ENCODE measurements at places on chromosomes 11 and 22. TPM values are rescaled to one million over a fixed set of nuclear protein-coding genes. Genes with fewer than 3 reads are reported as not detected.

GRCh38 chr11:44784436-44784760 lies 57.6 kb downstream of the TSPAN18 start:
- H3K36me3 ChIP-seq, result no peaks in the 10 kb centered on the region
- H3K27ac ChIP-seq, result no peak overlapping the region
- H3K4me1 ChIP-seq, result peaks cover 8% of the 10 kb centered on the region
- H3K4me3 ChIP-seq, result no peak overlapping the region
- H3K27me3 ChIP-seq, result no peaks in the 10 kb centered on the region

DNA sequence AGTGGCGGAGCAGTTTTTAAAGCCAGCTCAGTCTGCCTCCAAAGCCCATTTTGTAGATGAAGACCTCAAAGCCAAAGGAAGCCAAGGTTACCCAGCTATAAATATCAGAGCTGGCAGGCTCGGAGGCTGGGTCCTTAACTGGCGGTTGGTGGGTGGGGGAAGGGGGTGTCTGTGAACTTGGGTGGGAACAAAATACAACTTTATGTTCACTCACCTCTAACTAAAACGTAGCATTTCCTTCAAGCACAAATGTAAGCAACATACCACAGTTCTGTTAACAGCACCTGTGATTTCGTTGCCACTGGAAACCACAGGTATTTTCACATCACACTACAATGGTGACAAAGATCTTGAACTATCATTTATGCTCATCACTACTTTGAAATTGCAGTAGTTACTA lies 99.7 kb upstream of the SYT13 start:
- H3K27me3 ChIP-seq, result no peaks in the 10 kb centered on the region
- no peaks in the 10 kb centered on the region for H3K36me3 ChIP-seq
- H3K27ac ChIP-seq, result no peak overlapping the region
- no peak for DNase-seq
- no peaks in the 10 kb centered on the region for H3K4me1 ChIP-seq
- H3K4me3 ChIP-seq, result no peak overlapping the region

DNA sequence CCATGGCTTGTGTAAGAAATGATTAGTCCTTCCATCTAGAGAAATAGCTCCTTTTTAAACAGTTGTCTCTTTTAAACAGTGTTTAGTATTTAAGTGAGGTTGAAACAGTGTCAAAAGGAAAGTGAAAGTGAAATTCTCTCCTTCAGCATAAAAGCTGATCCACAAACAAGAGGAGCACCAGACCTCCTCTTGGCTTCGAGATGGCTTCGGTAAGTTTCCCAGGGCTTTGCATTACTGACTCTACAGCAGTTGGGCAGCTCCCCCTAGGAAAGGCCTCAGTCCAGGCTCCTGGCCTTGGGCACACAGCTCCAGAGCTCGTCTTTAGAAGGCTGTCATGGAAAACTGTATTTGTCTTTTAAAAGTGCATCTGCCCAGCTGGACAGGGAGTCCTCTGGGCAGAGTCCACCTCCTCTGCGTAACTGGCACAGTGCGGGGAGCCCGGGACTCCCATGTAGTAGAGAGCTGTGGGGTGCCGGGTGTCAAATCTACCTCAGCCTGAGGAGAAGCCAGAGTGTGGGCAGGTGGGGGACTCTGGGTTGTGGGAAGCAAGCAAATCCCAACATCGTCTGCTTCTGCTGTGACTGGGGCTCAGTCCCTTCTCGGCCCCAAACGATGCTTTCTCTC lies at the start of gene PLAAT4:
TSS of gene PLAAT4 (plus strand) at position 140 of the 624 bp plus-strand sequence. CDS start at position 201, 61 bp downstream.
- no peak within 1 kb of the TSS for H3K4me3 ChIP-seq
- H3K36me3 ChIP-seq, result no peaks in the 10 kb centered on the region
- peaks cover 2% of the 10 kb centered on the region for H3K27me3 ChIP-seq

DNA sequence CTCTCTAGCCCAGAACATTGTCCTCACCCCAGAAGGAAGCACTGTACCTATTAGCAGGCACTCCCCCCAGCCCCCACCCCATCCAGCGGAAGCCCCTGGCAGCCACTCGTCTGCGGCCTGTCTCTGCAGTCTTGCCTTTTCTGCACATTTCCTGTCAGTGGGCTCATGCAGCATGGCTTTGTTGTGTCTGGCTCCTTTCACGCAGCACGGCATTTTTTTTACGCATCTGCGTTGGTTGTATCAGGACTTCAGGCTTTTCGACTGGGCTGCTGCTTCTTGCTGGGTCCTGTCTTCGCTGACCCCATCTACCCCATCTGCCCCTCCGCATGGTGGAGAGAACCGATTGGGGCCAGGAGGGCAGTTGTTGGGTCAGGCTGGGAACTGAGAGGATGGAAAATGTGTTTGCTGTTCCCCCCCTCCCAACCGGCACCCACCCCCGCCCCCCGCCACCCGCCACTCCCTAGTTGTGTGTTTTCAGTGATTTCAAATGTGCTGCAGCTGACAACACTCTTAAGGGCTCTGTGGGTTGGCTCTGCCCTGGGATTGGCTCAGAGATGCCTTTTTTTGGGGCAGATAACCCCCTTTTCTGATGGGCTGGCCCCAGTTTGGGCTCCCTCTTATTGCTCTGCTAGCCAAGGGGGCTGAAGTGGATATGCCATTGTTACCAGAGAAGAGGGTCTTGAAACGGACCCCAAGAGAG lies 110.0 kb downstream of the KIAA1671 start:
- H3K4me3 ChIP-seq, result no peak overlapping the region
- peaks cover 13% of the 10 kb centered on the region for H3K4me1 ChIP-seq
- no peak overlapping the region for H3K27ac ChIP-seq
- no peaks in the 10 kb centered on the region for H3K27me3 ChIP-seq
- peak; percentile 49 for DNase-seq

DNA sequence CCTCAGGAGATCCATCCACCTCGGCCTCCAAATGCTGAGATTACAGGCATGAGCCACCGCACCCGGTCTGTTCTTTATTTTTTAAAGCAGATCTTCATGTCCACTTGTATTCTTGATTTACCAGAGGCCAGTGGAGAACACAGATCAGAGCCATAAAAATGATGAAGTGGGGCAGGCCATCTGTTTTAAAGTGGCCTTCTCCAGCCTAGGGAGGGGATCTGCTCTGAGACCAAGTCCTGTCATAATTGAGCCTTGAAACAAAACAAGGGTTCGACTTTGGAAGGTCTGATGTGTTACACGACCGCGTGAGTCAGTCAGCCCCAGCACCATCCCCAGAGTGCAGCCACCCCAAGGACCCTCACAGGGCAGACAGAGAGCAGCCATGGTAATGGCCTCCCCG lies 27.5 kb downstream of the ABCC8 start:
- H3K4me1 ChIP-seq, result no peaks in the 10 kb centered on the region
- H3K27me3 ChIP-seq, result no peaks in the 10 kb centered on the region
- DNase-seq, result no peak
- H3K27ac ChIP-seq, result no peak overlapping the region
- no peak overlapping the region for H3K4me3 ChIP-seq

- no peak for DNase-seq
- no peak overlapping the region for H3K4me3 ChIP-seq
- H3K4me1 ChIP-seq, result no peaks in the 10 kb centered on the region
- H3K27ac ChIP-seq, result no peak overlapping the region
These were observed 231.9 kb downstream of the KIRREL3 start for GRCh38 chr11:126768702-126769101.

GRCh38 chr11:65066805-65067291 lies 8.5 kb upstream of the NAALADL1 start:
- no peaks in the 10 kb centered on the region for H3K4me1 ChIP-seq
- no peak for DNase-seq
- H3K27ac ChIP-seq, result no peak overlapping the region
- H3K4me3 ChIP-seq, result no peak overlapping the region
- H3K36me3 ChIP-seq, result no peaks in the 10 kb centered on the region

- peaks cover 11% of the 10 kb centered on the region for H3K4me1 ChIP-seq
- H3K4me3 ChIP-seq, result peak overlapping the region; percentile 39
- H3K36me3 ChIP-seq, result peaks cover 9% of the 10 kb centered on the region
- no peak for DNase-seq
These were observed 930 bp downstream of the SCYL1 start for GRCh38 chr11:65525546-65526480.

GRCh38 chr11:70494559-70495350 lies 96.4 kb downstream of the CTTN start:
- no peaks in the 10 kb centered on the region for H3K27me3 ChIP-seq
- H3K4me3 ChIP-seq, result no peak overlapping the region
- no peak for DNase-seq
- no peak overlapping the region for H3K27ac ChIP-seq

Gene ABTB2
- 0.14 TPM for polyA plus RNA-seq

Gene PATE2
- polyA plus RNA-seq, result not detected

Gene HIC2
- polyA plus RNA-seq, result 1.9 TPM

Gene CLMP
- 0.13 TPM for polyA plus RNA-seq

Gene ASRGL1
- polyA plus RNA-seq, result 23.7 TPM

Gene IL18
- 0.73 TPM for polyA plus RNA-seq

Gene MYBPC3
- not detected for polyA plus RNA-seq

Gene LBHD1
- polyA plus RNA-seq, result 3.8 TPM
